Pons (tissue), 1 donor: ENCODE measurements at places on chromosomes 6 and 20.

DNA sequence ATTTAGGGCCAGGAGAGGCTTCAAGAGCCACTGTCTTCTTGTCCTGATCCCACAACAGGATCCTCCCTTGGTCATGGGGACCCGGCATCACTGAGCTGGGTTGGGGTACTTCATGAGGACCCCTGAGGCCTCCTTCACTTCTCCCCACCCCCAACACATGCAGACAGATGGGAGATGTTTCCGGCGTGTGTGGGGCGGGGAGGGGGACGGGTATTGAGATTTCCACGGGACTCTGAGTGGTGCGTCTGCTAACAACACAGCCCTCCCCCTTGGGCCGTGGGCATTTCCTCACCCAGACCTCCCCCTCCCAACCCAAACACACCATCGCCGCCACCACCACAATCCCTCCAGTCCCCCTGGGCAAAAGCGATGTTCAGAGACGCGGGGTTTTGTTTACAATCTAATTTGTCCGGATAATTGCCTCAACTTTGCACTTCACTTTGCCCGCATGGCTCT lies 906 bp upstream of the FOXP4 start:
- no peak for DNase-seq

GRCh38 chr6:16950825-16951495 lies 150.9 kb upstream of the STMND1 start:
- DNase-seq = no peak

DNA sequence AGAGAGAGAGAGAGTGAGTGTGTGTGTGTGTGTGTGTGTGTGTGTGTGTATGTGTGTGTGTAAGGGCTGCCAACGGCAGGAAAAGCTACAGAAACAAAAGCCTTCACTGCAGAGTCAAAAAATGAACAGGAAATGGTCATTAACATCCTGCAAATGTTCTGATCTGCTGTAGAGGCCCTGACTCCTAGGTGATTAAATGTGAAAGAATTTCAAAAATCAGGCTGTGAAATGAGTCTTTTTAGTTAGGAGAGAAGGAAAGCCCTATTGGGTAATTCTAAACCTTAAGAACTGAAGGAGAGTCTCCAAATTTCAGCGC lies 166.5 kb upstream of the MYLIP start:
- no peak for DNase-seq

- DNase-seq = no peak
Measured at GRCh38 chr20:50868509-50869495, 62.4 kb downstream of the ADNP start.

GRCh38 chr6:156557251-156557910 lies 219.8 kb upstream of the ARID1B start:
- peak; percentile 77 for DNase-seq

GRCh38 chr6:63584566-63584965 lies 12.3 kb downstream of the LOC128125822 start:
- no peak for DNase-seq

DNA sequence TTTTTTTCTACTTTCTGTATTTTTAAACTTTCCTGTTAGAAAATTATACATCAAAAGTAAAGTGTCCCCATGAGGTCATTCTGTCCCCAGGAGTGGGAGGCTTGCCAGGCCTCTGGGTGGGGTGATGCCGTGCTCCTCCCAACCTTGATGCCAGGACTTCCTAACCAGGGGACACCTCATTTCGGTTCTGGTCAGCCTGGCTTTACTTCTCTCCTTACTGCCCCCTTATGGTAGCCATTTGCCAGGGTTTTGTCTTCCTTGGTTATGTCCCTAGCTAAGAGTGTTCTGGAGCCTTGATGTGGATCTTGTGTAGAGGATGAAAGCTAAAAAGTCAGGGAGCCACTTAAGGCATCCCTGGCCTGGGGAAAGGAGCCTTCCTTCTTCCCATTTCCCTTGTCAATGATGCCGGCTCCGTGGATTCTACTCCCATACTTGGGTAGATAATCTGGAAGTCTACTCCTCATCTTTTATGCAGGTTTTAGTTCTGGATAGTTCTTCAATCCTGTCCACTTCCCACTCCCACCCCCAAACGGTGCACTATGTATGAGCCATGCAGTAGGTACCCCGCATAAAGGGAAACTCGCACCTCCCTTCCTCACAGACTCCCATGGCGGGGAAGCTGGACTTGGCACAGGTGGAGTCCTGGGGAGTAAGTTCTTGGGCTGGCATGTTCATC lies 164.1 kb upstream of the SALL4 start:
- DNase-seq = peak; percentile 77

- no peak for DNase-seq
Measured at GRCh38 chr6:17724341-17724740, 17.6 kb upstream of the NUP153 start.

DNA sequence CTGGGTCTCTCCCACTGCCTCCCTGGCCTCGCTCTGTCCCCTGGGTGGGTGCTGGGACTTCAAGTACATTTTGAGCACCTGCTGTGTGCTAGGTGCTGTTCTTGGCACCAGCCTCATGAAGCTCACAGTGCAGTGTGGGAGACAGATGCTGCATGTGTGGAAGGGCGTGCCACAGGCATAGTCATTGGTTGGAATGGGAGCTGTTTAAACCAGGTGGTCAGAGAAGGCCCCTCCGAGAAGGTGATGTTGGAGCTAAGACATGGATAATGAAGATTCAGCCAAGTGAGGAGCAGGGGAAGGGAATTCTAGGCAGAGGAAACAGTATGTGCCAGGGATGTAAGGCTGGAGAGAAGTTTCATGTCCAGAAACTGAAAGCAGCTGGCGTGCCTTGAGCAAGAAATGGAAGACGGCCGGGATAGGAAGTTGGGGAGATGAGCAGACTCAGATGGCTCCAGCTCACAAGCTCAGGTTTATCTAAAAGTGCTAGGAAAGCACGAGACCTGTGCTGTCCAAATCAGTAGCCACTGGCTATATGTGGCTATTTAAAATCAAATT lies 9.9 kb downstream of the LPIN3 start:
- DNase-seq = no peak

DNA sequence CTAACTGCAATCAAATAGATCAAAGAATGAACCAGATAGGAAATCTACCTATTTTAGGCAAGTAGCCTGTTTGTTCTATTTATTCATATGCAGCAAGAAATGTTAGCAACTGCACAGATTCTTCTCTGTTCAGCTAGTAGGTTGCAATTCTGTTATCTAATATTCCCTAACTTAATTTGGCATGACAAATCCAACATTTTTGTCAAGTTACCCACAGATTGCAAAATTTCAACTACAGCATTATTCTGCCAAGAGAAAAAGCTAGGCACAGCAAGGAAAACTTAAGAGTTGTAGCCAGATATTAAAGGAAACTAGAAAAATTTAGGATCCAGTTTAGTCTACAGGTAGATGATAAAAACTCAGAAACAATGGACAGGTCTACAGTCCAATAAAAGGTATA lies 104.4 kb upstream of the SYNCRIP start:
- no peak for DNase-seq

DNA sequence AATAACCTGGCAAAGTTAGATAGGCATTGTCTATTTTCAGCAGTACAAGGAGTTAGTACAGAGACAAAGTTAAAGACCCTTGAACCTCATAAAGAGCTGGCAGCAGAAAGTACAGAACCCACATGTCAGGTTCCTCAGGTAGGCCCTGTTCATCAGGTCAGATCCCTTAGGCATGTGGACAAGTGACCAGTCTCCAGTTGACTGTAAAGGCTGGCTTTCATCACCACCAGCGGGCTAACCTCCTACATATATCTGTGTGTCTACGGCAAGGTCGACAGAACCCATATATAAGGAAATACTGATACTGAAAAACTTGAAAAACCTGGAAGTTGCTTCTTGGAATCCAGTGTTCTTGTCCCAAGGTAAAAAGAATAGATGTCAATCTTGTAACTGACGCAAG lies 223.1 kb upstream of the SGK1 start:
- no peak for DNase-seq

- DNase-seq = no peak
Measured at GRCh38 chr20:36741072-36741471, 4.8 kb downstream of the NDRG3 start.

- DNase-seq = no peak
Measured at GRCh38 chr6:149988550-149989346, 25.0 kb downstream of the ULBP1 start.

DNA sequence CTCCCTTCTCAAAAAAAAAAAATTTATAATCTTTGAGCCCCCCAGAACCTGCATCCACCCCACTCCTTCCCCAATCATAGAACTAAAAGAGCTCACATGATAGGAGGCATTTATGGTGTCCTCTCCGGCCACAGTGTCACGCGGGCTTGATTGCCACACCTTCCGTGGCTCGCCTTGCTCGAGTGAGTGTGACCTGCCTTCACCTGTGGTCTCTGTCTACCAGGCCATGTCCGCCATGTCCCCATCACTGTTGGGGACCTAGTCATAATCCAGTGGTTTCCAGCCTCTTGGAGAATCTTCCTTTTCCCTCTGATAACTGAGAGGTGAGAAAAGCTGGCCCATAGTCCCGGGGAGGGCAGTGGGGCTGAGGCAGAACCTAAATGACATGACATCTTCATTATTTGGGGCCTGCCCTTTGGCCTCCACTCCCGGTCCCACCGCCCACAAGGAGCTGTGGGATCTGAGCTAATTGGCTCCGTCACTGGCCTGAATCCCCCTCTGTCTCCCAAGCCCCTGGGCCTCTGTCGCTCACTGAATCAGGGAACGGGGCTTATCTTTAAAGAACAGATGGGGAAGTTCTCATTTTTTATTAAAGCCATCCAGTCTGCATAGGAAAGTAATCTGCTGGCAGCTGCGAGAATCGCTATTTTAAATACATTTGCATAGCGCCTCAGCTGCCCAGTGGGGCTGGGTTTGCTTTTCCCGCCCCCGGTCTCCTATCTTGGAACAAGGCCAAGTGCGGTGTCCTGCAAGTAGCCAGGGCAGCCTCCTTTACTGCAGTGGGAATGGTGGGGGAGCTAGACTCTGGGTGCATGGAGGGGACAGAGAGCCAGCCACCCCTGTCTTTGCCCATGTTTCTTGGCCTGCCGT lies 197.6 kb upstream of the PMEPA1 start:
- DNase-seq = no peak

GRCh38 chr20:37395921-37396415 lies 50.0 kb downstream of the SRC start:
- no peak for DNase-seq

GRCh38 chr6:90537723-90538258 lies 49.1 kb downstream of the MAP3K7 start:
- DNase-seq = peak; percentile 61

DNA sequence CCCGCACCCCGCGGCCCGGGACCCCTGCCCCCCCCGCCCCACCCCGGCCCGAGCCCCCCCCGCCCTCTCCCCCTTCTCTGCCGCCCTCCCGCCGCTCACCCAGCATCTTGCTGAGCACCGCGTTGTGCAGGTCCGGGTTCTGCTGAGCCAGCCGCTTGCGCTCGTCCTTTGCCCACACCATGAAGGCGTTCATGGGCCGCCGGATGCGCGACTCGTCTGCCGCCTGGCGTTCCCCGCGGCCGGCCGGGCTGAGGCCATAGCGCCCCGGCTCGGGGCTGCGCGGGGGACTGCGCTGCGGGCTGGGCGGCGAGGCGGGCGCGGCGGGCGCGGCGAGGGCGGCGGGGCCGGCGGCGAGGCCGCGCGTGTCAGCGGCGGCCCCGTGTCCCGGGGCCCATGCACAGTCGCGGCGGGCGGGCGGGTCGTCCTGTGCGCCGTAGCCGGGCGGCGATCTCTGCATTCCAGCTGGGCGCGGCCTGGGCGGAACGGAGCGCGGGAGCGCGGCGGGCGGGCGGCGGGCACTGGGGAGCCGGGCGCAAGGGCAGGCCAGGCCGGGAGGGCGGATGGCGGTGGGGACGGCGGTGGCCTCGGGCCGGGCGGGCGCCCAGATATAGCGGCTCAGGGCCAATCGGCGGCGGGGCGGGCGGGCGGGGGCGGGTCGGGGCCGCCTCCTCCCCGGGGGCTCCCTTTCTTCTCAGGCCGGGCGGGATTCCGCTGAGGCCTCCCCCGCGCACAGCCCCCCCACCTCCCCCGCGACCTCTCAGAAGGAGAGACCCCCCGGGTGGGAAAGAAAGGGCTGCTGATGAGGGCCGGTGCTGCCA lies at the start of gene SOX18:
TSS of gene SOX18 (minus strand) at position 580 of the 818 bp plus-strand sequence. CDS start at position 457, 123 bp downstream.
- DNase-seq = no peak

DNA sequence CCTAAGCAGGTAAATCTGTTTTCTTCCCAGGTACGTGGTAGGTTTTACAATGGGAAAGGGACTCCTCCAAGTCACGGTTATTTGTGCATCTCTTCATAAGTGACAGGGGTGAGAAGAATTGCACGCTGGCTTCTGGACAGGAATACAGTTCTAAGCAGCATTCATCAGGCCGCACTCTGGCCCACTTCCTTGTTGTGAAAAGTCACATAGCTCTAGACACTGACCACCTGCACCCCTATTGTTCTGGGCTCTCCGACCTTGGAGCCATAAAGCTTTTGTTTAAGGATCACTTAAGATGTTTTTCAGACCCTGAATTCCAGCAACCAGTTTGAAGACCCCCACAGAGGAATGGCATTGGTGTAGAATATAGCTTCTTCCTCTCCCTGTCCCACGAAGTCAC lies 31.4 kb downstream of the RAMACL start:
- peak; percentile 34 for DNase-seq
